Stimulated activated CD4-positive, alpha-beta T cell treated with anti-CD3 and anti-CD28 coated beads, TNF-alpha, amount 100 ng/mL, for 4 hours (primary cell): ENCODE measurements at places on chromosomes 2 and 18.

GRCh38 chr2:161223139-161223732 lies 63.0 kb downstream of the TANK start:
- DNase-seq: no peak

GRCh38 chr2:144151851-144152250 lies 368.1 kb downstream of the ZEB2 start:
- no peak for DNase-seq

- DNase-seq: no peak
Observed at GRCh38 chr2:150513647-150514046, 26.2 kb upstream of the RND3 start.

GRCh38 chr2:85712336-85712735 lies 18.2 kb downstream of the GNLY start:
- no peak for DNase-seq

GRCh38 chr2:63789338-63790020 lies 52.2 kb upstream of the UGP2 start:
- no peak for DNase-seq

GRCh38 chr2:142848023-142848606 lies 29.3 kb upstream of the KYNU start:
- DNase-seq: no peak

DNA sequence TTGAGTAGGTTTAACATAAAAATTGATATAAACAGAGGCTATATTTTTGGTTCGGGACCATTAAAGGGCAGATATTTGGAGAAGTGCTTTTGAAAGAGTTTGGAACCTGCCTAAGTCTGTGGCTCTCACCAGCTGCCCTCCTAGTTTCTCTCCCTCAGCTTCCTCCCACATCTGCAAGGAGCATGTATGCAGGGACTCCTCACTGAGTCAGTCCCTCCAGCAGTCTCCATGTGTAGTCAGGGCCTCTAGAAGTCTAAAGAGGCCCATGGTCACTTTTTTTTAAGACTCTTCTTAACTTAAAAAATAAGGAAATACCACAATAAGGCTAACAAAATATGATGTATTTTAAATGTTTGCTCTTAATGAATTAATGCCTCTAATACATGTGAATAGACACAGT lies 220.0 kb upstream of the TANK start:
- no peak for DNase-seq
